A673 (cell line): ENCODE measurements at places on chromosomes 12 and 14. TPM values are rescaled to one million over a fixed set of nuclear protein-coding genes. Genes with fewer than 3 reads are reported as not detected.

DNA sequence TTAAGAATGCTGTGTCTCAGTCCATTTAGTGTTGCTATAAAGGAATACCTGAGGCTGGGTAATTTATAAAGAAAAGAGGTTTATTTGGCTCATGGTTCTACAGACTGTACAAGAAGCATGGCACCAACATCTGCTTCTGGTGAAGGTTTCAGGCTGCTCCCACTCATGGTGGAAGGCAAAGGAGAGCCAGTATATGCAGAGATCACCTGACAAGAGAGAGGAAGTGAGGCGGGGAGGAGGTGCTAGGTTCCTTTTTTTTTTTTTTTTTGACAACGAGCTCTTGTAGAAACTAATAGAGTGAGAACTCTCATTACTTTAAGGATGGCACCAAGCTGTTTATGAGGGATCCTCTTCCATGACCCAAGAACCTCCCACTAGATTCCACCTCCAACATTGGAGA, 121.6 kb downstream of the NUBPL start:
- H3K36me3 ChIP-seq = no peaks in the 10 kb centered on the region
- no peak overlapping the region for H3K4me3 ChIP-seq
- DNase-seq = no peak
- H3K27me3 ChIP-seq = no peaks in the 10 kb centered on the region

- H3K27me3 ChIP-seq = peaks cover 14% of the 10 kb centered on the region
- no peaks in the 10 kb centered on the region for H3K36me3 ChIP-seq
- no peak overlapping the region for H3K27ac ChIP-seq
Measured at GRCh38 chr14:93655078-93655750, 133.1 kb downstream of the PRIMA1 start.

DNA sequence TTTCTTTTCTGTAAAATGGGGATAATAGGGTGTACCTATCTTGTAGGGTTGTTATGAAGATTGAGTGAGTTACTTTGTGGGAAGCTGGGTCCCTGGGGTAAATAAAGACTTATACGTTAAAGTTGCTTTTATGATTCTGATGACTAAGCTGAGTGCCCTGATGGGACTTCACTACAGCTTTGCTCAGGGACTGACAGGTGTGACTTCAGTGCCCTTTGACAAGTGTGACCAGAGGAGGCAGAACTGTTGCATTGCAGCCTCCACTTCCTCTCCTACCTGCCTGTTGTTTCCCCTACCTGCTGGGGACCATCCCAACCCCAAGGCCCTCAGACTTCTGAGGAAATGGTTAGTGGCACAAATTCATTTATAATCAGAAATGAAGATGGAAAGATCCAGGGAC, 119.3 kb downstream of the TSPAN9 start:
- no peak overlapping the region for H3K27ac ChIP-seq
- no peak for DNase-seq
- no peak overlapping the region for H3K4me3 ChIP-seq
- H3K4me1 ChIP-seq = peaks cover 33% of the 10 kb centered on the region
- H3K27me3 ChIP-seq = peaks cover 6% of the 10 kb centered on the region
- H3K36me3 ChIP-seq = no peaks in the 10 kb centered on the region

DNA sequence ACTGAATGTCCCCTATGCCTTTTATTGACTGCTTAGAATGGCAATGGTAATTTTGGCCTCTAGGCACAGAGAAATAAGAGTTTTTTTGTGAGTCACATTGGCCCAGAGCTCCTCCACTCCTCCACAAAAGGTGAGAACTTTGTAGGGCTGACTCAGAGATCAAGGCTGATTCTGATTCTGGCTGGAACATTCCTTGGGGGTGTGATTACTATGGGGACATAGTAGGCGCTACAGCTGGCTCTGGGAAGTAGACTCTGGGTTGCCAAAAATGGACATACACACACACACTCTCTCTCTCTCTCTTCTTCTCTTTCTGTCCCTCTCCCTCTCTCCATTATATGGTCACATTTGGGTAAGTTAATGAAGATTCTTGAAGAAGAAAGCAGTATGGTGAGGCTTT, 174.6 kb upstream of the DDHD1 start:
- no peaks in the 10 kb centered on the region for H3K4me1 ChIP-seq
- no peak overlapping the region for H3K27ac ChIP-seq
- peaks cover 28% of the 10 kb centered on the region for H3K27me3 ChIP-seq
- DNase-seq = no peak

GRCh38 chr12:78229591-78230101, 399.0 kb downstream of the NAV3 start:
- no peaks in the 10 kb centered on the region for H3K36me3 ChIP-seq
- H3K4me1 ChIP-seq = peaks cover 6% of the 10 kb centered on the region
- H3K4me3 ChIP-seq = no peak overlapping the region
- H3K27ac ChIP-seq = no peak overlapping the region

DNA sequence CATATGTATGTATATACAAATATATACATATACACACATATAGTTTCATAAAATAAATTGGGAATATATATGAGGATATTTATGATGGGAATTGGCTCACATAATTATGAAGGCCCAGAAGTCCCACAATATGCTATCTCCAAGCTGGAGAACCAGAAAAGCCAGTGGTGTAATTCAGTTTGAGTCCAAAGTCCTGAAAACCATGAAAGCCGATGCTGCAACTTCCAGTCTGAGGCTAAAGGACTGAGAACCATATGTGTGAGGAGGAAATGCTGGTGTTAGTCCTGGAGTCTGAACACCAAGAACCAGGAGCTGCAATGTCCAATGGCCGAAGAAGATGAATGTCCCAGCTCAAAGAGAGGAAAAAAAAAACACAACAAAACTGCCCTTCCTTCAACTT, 65.5 kb upstream of the PRKD1 start:
- H3K27me3 ChIP-seq = no peaks in the 10 kb centered on the region
- H3K4me3 ChIP-seq = no peak overlapping the region
- no peak for DNase-seq
- no peaks in the 10 kb centered on the region for H3K4me1 ChIP-seq
- H3K36me3 ChIP-seq = no peaks in the 10 kb centered on the region

DNA sequence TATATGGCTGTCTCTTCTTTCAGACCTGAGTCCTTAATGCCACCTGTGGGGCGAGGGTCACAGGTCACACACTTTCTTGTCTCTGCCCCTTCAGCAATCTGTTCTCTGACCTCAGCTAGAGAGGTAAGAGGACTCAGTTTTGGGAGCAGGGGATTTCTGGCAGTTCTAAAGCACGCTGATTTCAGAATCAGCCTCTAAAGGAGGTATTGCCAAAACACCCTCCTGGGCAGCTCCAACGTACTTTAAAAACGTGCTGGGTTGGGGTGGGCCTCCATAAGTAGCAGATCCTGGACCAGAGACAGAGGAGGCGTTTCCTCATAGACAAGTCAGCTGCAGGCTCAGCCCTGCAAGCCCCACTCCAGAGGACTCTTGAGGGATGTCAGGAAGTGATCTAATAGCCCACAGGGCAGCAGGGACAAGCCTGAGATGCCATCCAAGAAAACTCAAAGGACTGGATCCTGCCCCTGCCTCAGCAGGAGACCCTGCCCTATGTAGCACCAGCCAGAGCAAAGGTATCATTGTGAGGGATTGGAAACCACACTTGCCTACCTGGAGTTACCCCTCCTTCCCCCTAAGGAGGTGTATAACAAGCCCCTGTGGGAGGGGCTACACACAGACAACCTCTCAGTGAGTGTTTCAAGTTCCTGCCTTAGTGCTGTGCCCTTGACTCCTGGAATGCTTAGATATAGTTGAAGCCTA, 8.5 kb downstream of the CTDSP2 start:
- peaks cover 95% of the 10 kb centered on the region for H3K4me1 ChIP-seq
- peak overlapping the region; percentile 91 for H3K27ac ChIP-seq

DNA sequence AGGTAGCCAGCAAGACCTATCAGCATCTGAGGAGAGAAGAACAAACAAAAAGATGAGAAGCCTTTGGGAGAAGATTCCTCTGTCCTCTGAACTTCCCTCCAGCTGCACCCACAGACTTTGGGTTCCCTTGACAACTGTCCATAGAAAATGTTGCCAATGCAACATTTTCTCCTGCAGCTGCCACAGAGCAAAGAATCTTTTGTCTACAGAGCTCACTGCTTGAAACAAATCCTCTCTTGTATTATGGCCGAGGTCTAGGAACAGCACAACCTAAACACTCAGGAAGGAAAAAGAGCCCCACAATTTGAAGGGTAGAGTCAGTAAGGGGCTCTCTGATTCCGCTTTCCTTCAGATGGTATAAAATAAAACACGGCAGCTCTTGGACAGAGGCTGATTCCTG, 14.3 kb downstream of the POMT2 start:
- no peak overlapping the region for H3K4me3 ChIP-seq
- no peaks in the 10 kb centered on the region for H3K4me1 ChIP-seq
- no peak overlapping the region for H3K27ac ChIP-seq

DNA sequence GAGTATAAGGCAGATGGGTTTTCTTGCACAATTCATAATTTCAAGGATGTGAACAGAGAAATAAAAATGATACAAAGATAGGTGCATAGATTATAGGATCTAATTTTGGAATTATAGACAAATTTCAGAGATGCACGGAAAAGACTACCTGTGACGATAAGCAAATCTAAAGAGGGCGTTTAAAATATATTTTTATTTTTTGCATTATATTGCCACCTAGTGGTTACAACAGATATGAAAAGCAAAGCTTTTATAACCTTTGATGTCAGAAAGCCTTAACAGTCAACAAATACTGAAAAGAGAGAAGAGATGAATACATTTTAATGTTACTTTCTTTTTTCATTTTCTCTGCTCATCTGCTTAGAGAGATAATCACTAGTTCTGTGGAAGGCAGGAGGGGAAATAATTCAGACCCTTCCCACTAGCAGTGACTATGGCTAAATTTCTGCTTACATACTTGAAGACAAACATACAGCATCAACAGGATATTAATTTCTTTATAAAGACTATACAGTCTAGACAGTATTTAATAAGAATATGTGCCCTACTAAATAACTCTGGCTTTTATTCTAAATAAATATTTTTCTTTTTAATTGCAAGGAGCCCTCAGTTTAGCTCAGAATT, 46.3 kb downstream of the NTS start:
- H3K27ac ChIP-seq = no peak overlapping the region
- H3K36me3 ChIP-seq = no peaks in the 10 kb centered on the region

GRCh38 chr12:126782083-126782482, 1484.9 kb upstream of the TMEM132C start:
- H3K4me1 ChIP-seq = peaks cover 31% of the 10 kb centered on the region
- H3K36me3 ChIP-seq = no peaks in the 10 kb centered on the region
- H3K27me3 ChIP-seq = no peaks in the 10 kb centered on the region
- no peak overlapping the region for H3K4me3 ChIP-seq
- H3K27ac ChIP-seq = no peak overlapping the region
- DNase-seq = peak; percentile 60

DNA sequence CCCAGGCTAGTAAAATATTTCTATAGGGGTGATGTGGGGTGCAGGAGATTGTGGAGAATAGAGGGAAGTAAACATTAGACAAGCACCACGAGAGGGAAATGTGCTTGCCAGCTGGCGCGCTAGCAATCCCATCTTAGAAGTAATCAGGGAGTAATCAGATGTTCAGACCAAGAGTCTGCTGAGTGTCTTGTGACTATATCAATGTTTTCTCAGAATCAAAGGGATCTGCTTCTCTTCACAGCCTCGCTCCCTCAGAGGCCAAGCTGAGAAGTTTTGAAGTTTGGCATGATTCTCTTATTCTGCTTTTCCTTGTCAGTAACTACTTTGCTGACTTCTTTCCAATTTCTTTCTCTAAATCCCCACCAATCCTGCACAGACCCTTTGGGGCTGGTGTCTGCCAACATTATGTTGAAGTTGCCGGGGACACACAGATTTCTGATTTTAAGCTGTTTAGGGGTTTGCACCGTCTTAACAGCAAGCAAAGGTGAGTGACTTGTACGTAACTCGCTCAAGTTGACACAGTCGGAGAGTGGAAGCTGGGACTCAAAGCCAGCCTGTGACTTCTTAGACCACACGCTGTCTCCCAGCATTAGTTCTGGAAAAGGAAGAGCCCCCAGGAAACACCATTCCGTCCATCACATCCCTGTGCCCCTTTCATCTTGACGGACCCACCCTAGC, 22.0 kb upstream of the TSPAN9 start:
- H3K4me1 ChIP-seq = no peaks in the 10 kb centered on the region
- no peak overlapping the region for H3K27ac ChIP-seq
- DNase-seq = no peak
- H3K36me3 ChIP-seq = no peaks in the 10 kb centered on the region
- no peak overlapping the region for H3K4me3 ChIP-seq

DNA sequence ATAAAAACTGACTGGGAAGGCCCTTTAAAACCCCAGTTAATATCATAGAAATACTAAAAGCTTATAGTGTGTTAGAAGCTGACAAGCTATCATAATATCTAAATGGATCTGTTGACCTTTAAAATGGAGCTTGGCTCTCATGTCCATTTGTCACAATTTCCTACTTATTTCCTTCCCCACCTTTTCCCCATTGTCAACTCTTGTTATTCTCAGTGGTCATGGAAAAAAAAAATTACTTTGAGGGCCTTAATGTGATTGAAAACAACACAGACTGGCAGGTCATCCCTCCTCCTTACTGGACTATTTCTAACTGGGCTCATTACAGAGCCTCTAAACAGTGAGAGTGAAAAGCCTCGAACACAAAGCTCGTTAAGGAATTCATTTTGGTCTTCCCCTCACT, 13.7 kb upstream of the WNK1 start:
- H3K27me3 ChIP-seq = no peaks in the 10 kb centered on the region
- no peak for DNase-seq
- no peaks in the 10 kb centered on the region for H3K36me3 ChIP-seq
- no peak overlapping the region for H3K27ac ChIP-seq
- no peak overlapping the region for H3K4me3 ChIP-seq
- no peaks in the 10 kb centered on the region for H3K4me1 ChIP-seq

DNA sequence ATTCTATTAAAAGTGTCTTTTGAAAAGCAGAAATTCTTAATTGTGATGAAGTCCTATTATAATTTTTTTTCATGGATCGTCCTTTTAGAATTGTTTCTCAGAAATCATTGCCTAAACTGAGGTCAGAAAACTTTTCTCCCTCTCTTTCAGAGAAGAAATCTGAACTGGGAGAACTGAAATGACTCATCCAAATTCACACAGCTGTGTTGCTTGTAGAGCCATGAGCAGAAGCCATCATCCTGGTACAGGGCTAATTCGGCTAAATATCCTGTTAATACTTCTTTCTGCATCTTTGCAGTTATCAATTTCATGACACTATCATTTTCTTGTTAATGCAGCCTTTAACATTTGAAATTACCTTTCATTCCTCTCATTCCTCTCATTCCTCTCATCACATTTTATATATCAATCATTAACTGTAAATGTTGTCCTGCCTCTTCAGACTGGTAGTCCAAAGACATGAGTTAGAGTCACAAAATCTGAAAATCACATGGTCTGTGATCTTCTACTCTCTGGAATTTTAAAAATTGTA, 15.5 kb downstream of the SLC15A5 start:
- H3K27ac ChIP-seq = no peak overlapping the region
- H3K4me3 ChIP-seq = no peak overlapping the region
- peaks cover 15% of the 10 kb centered on the region for H3K4me1 ChIP-seq
- no peak for DNase-seq
- no peaks in the 10 kb centered on the region for H3K27me3 ChIP-seq
- no peaks in the 10 kb centered on the region for H3K36me3 ChIP-seq

GRCh38 chr14:23154964-23155587, 28.4 kb downstream of the SLC7A8 start:
- H3K27ac ChIP-seq = peak overlapping the region; percentile 93
- H3K4me3 ChIP-seq = no peak overlapping the region
- peaks cover 44% of the 10 kb centered on the region for H3K4me1 ChIP-seq
- H3K36me3 ChIP-seq = no peaks in the 10 kb centered on the region
- no peaks in the 10 kb centered on the region for H3K27me3 ChIP-seq
- DNase-seq = peak; percentile 92

GRCh38 chr12:62714774-62715721, 219.9 kb downstream of the PPM1H start:
- H3K27ac ChIP-seq = no peak overlapping the region
- H3K4me1 ChIP-seq = peaks cover 3% of the 10 kb centered on the region
- no peak for DNase-seq
- no peak overlapping the region for H3K4me3 ChIP-seq
- no peaks in the 10 kb centered on the region for H3K36me3 ChIP-seq

The LYSET gene
- total RNA-seq = 26.7 and 26.8 TPM in 2 replicates

The LRRC10 gene
- not detected in 2 replicates for total RNA-seq

The ACOT2 gene
- total RNA-seq = 34.2 and 47.7 TPM in 2 replicates

The PRR4 gene
- total RNA-seq = 5.8 and 6.9 TPM in 2 replicates

The IL22 gene
- not detected in 2 replicates for total RNA-seq

The RCOR1 gene
- total RNA-seq = 97.8 and 102 TPM in 2 replicates
